HT1080 (cell line): ENCODE measurements at places on chromosomes 5 and 9.

GRCh38 chr5:147481376-147481775, 28.5 kb downstream of the DPYSL3 start:
- DNase-seq, result no peak

GRCh38 chr5:68739752-68740151, 354.1 kb upstream of the SLC30A5 start:
- no peak for DNase-seq

GRCh38 chr5:178642351-178642909, 15.6 kb upstream of the CLK4 start:
- DNase-seq, result peak; percentile 95

- no peak for DNase-seq
These were observed 2053.1 kb downstream of the EFNA5 start for GRCh38 chr5:105617436-105618215.

DNA sequence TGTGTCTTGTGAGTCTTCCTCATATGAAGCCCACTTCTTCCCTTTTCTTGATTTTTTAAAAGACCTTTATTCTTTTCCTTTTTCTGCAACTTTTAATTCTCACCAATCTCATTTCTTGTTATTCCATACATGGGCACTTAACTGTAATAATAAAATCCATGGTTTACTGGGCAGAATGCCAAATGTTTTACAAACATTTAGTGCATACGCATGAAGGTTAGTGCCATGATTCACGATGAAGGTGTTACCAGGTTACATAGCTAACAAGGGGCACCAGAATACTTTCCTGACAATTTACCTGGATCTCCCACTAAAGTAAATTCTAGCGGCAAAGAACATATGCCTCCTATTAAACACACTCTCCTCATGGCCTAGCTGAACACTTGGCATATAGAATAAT, 28.5 kb downstream of the MAN2A1 start:
- DNase-seq, result no peak

GRCh38 chr5:109784687-109785086, 95.0 kb downstream of the MAN2A1 start:
- no peak for DNase-seq

- DNase-seq, result no peak
These were observed 8.1 kb downstream of the TAL2 start for GRCh38 chr9:105670315-105670714.

DNA sequence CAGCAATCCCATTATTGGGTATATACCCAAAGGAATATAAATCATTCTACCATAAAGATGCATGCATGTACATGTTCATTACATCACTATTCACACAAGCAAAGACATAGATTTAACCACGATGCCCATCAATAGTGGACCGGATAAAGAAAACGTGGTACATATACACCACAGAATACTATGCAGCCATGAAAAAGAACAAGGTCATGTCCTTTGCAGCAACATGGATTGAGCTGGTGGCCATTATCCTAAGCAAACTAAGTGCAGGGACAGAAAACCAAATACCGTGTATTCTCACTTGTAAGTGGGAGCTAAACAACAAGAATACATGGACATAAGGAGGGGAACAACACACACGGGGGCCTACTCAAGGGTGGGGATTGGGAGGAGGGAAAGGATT, 33.8 kb upstream of the LAMC3 start:
- DNase-seq, result no peak

GRCh38 chr9:107447834-107448233, 41.7 kb downstream of the KLF4 start:
- DNase-seq, result no peak

GRCh38 chr9:116360989-116361388, 207.4 kb downstream of the PAPPA start:
- DNase-seq, result no peak

DNA sequence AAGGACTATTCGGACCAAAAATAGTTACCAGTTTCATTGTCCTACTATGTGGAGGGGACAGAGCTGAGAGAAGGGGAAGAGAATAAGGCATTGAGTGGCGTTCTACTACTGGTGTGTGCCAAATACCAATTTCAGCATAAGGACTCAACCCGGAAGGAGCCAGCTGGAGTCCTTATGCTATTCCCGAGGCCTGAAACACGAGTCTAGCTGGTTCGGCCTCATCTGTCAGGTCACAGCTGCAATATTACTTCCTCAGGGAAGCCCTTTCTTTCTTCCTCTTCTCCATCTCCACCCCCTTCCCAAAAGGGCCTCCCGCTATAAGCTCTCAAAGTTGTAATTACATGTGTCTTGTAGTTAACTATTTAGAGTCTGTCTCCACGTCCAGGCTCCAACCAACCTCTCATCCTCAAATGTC, 20.5 kb upstream of the FER start:
- DNase-seq, result peak; percentile 5

DNA sequence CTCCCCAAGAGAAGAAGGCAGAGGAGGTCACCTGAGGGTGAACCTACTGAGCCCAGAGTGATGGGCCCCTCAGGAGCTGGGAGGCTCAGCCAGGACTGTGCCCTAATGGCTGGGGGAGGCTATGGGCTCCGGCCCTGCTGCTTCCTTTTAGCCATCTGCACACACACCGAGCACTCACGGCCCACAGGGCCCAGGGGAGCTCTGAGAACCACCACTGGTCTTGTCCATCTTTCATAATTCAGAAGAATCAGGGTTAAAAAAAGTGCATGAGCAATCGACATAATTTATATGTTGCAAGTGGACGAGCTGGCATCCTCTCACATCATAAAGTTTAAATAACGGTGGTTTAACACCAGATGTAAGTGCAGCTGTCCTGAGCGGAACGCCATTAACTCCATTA, 162.1 kb downstream of the FSTL4 start:
- DNase-seq, result no peak

GRCh38 chr5:44783634-44784315, 25.0 kb upstream of the MRPS30 start:
- no peak for DNase-seq

GRCh38 chr5:112492291-112492690, 73.2 kb upstream of the EPB41L4A start:
- peak; percentile 56 for DNase-seq

DNA sequence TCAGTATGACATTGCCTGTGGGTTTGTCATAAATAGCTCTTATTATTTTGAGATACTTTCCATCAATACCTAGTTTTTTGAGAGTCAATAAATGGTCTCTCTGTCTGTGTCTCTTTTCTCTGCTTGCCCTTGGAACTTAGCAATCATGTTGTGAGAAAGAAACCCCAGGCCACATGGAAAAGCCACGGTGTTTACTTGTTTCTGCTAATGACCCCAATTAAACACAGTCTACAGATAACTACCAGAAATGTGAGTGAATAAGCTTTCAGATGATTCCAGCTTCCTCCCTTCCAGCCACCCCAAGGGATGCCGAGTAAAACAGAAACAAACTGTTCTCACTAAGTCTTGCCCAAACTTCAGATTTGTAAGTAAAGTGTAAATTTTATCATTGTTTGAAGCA, 584.9 kb downstream of the MAT2B start:
- no peak for DNase-seq

- DNase-seq, result no peak
These were observed 33.2 kb downstream of the SLC22A4 start for GRCh38 chr5:132327252-132327955.

GRCh38 chr9:126419475-126419874, 92.8 kb downstream of the MVB12B start:
- DNase-seq, result no peak

DNA sequence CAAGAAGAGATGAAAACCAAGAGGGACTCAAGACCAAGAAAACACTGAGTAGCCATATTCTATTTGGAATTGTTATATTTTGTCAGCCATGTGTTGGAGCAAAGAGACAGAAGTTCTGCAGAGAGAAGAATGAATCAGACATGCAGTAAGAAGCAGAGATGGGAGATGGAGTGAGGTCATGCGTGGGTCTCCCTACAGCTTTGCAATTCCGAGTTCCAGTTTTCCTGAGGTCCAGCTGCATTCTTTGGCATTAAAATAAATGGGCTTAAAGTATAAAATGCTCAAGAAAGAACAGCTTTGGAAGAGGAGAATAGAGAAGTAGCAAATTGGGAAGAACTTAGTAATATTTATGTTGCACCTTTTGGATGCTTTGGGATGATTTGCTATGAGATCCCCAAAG, 361.6 kb downstream of the NPR3 start:
- no peak for DNase-seq

DNA sequence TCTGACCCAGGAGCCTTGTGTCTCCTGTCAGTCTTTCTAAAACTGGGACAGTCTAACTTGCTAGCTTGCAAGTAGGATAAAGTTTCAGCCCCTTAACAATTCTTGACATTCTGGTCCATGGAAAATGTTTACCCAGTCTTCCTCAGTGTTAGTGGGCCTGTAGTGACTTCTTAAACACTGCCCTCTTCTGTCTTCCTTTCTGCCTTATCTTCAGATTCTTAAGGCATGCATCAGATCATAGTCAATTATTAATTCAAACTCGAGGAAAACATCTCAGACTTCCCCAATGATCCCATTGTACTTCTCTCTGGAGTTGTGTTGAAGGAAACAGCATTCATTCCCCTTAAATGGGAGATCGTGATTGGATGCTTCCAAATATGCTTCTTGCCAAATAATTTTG, 1199.8 kb downstream of the DTWD2 start:
- no peak for DNase-seq

DNA sequence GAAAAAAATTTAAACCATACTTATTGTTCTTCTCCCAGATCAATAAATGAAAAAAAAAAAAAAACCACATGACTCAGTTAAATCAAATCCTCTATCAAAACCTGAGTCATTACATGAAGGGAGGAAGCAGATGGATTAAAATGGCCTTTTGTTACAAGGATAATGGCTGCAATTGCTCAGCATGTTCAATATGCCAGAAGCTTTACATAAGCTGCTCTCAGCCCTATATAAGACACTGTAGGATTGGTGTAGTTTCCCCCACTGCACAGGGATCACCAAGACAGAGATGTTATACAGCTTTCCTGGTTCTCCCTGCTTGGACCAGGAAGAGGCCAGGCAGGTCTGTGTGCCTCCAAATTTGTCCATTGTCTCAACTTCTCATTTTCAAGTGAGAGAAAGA, 101.6 kb upstream of the MAP1B start:
- peak; percentile 20 for DNase-seq

GRCh38 chr5:91245871-91246270, 137.2 kb downstream of the ARRDC3 start:
- DNase-seq, result peak; percentile 47
